ENCODE measurements at places on chromosomes 3 and 15.

- DNase-seq = no peak
These were observed 336.7 kb upstream of the ZNF717 start for GRCh38 chr3:76122007-76122406.

DNA sequence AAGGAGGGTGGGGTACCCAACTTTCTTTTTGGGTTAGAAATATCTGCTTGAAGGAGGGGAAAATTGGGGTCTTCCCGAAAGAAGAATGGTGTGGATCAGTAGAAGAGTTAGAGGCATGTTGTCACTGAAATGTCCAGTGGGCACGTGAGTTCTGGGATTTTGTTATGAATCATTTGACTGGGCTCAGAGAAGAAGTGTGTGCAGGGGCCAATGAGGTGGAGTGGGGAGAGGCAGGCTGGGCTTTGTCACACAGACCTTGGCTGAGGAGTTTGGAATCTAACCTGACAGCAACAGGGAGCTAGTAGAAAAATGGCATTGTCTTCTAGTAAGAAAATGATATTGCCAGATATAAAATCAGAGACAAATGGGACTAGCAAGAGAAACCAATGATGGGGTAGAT is 436.8 kb downstream of the MFSD1 start:
- DNase-seq = no peak

DNA sequence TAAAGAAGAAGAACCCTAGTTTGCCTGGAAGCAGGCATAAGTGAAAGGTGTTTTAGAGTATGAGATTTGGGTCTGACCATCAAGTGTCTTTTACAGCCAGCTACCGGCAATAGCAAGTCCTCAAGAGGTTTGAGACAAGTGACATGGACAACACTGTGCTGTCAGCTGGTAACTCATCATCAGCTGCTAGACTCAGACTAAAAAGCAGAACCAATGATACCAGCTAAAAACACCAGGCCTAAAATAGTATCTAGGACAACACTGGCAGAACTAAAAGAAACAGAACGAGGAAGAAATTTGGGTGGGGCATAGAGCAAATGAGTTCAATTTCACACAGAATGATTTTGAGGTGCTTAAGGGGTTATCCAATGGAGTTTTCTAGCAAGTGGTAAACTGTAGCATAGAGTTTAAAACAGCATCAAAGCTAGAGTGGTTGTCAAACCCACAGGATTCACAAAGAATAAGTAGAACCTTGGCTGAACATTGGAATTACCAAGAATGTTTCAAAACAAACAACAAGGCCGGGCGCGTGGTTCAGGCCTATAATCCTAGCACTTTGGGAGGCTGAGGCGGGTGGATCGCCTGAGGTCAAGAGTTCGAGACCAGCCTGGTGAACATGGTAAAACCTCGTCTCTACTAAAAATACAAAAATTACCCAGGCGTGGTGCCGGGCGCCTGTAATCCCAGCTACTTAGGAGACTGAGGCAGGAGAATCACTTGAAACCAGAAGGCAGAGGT is 3.9 kb downstream of the CIAO2A start:
- DNase-seq = no peak

DNA sequence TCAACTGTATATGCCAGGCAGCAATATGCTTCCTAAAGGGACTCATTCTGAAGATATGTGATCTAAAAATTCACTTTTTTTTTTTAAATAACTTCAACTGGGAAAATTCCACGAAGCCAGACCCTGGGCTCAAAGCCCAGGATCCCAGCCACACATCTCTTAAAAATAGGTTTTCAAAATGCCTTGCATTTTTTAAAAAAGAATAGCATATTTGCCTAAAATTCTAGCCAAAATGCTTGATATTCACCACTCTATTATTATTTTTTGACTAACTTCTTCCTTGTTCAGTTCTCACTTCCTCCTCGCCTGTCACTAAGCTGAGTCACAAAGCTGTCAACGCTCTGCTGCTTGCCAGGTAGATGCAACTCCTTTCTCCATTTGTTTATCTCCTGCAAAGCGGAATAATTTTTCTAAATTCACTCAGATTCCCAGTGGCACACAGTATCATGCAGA is 28.0 kb upstream of the VGLL4 start:
- DNase-seq = no peak

- no peak for DNase-seq
These were observed 107.2 kb upstream of the SLC25A36 start for GRCh38 chr3:140834266-140835037.

Measured in nucleus accumbens (tissue), 56 donors.